Activated T-helper 1 cell treated with anti-CD3 and anti-CD28 coated beads, Interleukin-2, amount 50 U/mL, for 16 hours (primary cell): ENCODE measurements at places on chromosomes 16 and 17.

GRCh38 chr17:48746916-48747444 lies 18.4 kb upstream of the HOXB13 start:
- no peak for DNase-seq

GRCh38 chr16:87108941-87109340 lies 208.3 kb downstream of the C16orf95 start:
- DNase-seq, result no peak

- no peak for DNase-seq
Measured at GRCh38 chr16:56728980-56729734, 772 bp upstream of the NUP93 start.

DNA sequence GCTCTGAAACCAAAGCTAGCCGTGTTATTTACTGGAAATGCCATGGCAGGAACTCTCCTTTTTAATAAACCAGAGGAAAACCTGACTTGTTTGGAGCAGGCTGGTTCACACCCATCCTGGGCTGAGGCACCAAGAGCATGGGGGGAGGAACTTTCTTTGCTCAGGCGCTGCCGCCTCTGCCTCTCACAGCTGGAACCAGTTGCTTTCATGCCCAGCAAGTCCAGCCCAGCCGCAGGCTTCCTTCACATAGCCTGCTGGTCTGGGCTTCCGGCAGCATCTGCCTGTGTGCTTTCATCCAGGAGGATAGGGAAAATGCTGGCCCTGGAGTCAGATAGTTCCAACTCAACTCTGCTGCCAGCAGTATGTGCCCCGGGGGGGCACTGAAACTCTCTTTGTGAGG lies 88.1 kb upstream of the ASIC2 start:
- DNase-seq, result no peak

- no peak for DNase-seq
Measured at GRCh38 chr16:57049678-57050077, 42.7 kb upstream of the CPNE2 start.

DNA sequence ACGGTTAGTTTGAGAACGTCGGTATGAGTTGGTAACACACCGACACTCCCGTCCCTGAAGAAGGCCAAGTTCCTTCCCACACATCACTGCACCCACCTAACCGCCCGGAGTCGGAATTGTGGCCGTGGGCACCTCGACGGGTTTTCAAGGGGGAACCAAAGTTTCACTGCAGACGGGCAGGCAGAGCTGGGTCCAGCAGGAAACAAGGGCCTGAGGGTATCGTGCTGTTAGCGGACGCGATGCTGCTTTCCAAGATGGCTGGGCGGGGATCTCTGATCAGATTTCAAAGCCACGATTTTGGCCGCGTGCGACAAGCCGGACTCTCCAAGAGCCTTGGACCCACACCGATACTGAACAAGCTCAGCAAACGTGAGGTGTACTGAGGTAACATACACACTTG lies 82.3 kb upstream of the DOC2B start:
- DNase-seq, result no peak

DNA sequence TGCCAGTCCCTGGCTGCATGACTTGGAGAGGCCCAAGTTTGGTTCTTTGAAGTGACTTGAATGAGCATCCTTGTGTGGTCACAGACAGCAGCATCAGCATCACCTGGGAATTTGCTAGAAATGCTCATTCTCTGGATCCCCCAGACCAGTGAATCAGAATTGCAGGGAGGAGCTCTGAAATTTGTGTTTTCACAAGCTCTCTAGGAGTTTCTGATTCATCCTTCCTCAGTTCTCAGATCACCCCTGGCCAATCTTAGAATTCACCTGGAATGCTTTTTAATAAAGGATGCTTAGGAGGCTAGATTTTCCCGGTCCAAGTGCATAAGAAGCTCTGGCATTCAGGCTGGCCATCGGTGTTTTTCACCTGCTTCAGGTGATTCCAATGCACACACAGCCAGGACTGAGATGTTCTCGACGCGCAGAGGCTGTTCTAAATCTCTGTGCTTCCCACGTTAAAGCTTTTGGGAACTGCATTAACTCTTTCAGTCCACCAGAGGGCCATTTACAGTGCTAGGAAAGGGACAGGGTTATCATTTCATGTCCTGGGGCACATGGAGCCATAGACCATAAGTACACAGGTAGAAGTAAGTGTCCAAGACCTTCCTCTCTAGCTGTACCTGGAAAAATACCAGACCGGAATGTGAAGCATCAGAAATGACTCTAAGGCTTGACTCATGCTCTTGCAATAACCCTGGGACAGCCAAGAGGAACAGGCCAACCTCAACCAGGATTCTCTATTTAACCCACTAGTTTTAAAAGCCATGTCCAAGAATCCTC lies 85.7 kb upstream of the XYLT1 start:
- DNase-seq, result no peak

DNA sequence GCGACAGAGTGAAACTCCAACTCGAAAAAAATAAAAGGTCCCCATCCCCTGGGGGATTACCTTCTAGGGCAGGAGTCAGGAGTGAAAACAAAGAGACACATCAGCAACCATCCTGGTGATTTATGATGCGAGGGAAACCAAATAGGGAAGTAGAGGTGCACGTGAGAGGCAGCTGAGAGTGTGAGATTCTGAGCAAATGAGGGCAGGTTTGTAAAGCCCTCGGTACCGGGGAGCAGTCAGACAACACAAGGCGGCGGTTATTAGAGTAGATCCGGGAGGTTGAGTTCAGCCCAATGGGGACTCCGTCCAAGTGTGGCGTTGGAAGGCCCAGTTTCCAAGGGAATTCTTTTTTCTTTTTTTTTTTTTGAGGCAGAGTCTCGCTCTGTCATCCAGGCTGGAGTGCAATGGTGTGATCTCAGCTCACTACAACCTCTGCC lies 7.4 kb upstream of the ARMC7 start:
- no peak for DNase-seq

- no peak for DNase-seq
Measured at GRCh38 chr16:27748868-27749546, 199.1 kb downstream of the KATNIP start.

DNA sequence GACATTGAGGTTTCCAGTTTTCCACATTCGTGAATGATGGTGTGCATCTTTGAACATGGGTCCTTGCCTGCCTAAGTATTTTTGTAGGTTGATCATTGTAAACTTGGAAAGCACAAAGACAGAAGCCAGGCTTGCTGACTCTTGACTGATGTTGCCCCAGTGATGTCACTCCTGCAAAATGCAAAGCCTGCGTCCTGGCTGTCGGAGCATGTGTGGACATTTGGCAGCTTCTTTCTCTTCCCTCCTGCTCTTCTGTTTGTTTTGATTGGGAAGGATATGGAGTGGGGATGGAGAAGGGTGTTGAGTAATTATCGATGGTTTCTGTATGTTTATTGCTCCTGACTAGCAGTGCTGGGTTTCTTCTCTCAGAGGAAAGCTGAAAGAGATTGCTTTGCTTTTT lies 3.2 kb downstream of the NDE1 start:
- DNase-seq, result no peak

GRCh38 chr17:80372456-80372855 lies 42.5 kb upstream of the ENDOV start:
- no peak for DNase-seq

GRCh38 chr16:86496262-86496928 lies 13.9 kb upstream of the FOXF1 start:
- no peak for DNase-seq

DNA sequence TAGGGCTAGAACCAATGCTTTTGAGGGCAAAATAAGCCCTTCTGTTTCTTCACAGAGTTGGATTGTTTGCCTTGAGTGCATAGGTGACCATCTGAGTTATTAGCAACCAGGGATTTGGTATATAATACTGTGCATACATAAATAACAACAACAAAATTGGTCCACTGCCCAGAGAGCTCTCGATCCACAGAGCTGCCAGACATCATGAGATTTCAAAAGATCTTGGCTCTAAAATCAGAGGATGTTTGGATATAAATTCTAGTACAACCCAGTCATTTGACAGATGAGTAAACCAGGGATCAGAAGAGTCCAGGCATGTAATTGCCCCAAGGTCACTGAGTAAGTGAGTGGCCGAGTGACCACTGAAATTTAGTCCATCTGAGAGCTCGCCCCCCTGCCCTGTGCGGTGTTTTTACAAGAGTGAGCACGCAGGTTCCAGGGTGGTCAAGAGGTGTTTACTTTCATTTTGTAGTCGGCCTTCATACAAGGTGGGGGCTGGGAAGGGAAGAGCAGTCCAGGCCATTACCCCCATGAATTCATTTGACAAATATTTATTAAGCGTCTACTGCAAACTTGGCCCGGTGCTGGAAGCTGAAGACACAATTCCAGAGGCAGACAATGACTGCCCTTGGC lies 1.8 kb upstream of the MT2A start:
- no peak for DNase-seq

GRCh38 chr17:58081646-58082340 lies 1.4 kb upstream of the DYNLL2 start:
- no peak for DNase-seq

GRCh38 chr16:85231959-85232358 lies 119.7 kb upstream of the CIBAR2 start:
- DNase-seq, result no peak

- no peak for DNase-seq
Measured at GRCh38 chr17:1029196-1029921, 32.4 kb downstream of the TIMM22 start.

GRCh38 chr16:1028524-1029258 lies 43.9 kb upstream of the SSTR5 start:
- no peak for DNase-seq

DNA sequence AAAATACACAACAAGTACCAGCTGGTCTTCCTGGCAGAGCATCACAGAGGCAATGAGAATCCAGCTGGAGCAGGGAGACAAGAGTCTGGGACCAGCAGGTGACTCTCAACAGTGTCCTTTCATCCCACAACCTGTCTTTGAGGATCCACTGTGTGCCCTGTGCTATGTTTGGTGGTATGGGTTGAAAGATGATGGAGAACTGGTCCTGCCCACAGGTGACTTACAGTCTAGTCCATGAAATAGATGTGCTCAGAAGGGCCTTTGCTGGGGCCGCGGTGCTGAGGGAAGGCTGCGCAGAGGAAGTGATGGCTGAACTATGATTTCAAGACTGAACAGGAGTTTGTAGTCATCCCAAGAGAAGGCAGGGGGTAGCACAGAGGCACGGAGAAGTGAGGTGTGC lies 17.9 kb downstream of the WNT3 start:
- no peak for DNase-seq

DNA sequence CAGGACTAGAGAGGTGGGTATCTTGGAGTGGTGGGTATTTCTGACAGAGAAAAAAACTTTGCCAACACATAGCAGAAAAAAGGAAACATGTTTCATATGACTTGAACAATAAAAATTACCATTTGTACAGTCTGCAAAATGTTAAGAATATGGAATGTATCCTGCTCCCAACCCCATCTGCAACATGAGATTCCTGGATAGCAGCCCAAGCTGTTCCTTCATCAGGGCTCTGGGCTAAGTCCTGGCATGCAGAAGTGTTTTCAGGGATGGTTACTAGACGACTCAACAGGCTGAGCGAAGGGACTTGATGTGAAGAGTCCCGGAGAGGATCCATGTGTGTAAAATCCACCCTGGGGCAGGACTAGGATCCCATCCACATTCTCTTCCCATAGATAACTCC lies 121.0 kb upstream of the IRX3 start:
- no peak for DNase-seq

- DNase-seq, result no peak
Measured at GRCh38 chr16:70466805-70467076, 12.3 kb downstream of the FCSK start.
